ENCODE measurements at places on chromosomes 13 and 19.
A peak's percentile ranks its signal among the peaks of the same experiment; 100 is the strongest.

GRCh38 chr19:33622809-33623511, 1.2 kb downstream of the CHST8 start:
- DNase-seq: no peak

DNA sequence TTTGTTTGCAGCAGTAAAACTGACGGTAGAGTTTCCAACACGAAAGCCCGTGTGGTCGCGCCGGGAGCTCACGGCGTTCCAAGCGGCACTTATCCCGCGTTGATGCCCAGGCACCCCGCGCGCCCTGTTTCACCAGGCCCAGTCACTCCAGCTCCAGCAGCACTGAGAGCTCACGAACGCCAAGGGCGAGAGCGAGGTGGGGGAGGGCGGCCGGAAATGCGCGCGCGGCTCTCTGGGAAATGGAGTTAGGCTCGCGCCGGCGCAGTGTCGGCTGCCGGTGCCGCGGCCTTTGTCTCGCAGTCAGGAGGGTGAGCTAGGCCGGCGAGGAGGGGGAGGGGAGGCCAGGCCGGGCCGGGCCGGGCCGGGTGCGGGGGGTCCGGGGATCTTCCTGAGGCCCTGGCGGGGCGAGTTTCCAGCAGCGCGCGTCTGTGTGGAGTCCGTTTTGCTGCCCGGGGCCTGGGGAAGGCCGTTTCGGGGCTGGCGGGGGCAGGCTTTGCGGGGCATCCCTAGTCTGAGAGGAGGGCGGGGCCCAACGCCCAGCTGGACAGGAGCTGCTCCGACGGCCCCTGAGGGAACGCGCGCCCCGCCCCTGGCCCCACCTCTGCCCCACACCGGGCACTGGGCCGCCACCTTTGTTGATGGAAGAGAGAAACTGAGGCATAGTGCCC, at the start of gene ZNF135:
Gene ZNF135 (plus strand): TSS at position 280 of the 668 bp plus-strand sequence. CDS start 721 bp downstream, outside the sequence.
- peak; percentile 48 for DNase-seq

- peak; percentile 36 for DNase-seq
These were observed 51.5 kb upstream of the WDFY2 start for GRCh38 chr13:51532736-51533197.

DNA sequence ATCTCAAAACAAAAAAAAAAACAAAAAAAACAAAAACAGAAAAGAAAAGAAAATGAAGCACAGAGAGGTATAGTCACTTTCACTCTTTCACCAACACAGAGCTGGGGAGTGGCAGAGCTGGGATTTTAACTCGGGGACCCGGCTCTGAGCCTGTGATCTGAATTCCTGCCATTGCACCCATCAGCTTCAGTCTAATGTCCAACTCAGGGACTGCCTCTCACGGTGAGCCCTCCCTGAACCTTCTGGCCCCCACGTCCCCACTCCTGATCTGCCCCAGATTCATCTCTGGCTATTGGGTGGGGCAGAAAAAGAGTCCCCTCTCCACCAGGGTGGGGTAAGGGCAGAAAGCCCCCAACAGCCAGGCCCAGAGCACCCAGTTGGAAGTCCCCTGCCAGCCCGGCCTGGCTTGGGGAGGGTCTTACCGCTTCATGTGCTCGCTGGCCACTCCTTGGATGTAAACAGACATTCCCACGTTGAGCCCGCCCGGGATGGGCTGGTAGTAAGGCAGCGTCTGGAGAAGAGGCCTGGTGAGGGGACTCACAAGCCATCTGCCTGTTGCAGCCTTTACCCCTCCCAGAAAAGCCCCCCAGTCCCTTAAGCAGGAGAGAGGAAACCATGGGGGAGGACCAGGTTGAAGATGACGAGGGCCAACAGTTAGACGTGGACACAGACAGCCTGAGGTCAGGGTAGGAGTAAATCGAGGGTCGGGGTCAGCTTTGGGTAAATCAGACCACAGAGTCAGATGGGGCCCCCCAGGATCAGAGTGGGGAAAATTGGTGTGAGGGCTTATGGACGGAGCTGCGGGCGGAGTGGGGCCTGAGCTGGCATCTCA, 520 bp downstream of the LGALS4 start:
- no peak for DNase-seq

DNA sequence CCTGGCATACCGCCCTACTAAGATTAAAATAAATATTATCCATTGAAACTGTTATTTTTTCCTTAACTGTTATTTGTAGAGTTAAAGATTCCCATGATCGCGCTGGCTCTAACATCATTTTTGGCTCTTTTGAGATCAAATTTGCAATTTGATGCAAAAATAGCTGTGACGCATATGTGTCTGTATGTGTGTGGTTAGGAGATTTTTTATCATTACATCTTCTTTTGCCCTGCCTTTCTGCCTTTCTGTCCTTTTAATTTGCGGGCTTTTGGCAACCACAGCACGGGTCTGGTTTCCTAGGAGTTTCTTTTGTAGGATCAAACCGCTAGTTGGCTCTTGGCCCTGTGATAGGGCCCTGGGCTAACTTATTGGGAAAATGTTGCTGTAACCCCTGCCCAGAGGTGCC, 37.3 kb upstream of the ALOX5AP start:
- no peak for DNase-seq

DNA sequence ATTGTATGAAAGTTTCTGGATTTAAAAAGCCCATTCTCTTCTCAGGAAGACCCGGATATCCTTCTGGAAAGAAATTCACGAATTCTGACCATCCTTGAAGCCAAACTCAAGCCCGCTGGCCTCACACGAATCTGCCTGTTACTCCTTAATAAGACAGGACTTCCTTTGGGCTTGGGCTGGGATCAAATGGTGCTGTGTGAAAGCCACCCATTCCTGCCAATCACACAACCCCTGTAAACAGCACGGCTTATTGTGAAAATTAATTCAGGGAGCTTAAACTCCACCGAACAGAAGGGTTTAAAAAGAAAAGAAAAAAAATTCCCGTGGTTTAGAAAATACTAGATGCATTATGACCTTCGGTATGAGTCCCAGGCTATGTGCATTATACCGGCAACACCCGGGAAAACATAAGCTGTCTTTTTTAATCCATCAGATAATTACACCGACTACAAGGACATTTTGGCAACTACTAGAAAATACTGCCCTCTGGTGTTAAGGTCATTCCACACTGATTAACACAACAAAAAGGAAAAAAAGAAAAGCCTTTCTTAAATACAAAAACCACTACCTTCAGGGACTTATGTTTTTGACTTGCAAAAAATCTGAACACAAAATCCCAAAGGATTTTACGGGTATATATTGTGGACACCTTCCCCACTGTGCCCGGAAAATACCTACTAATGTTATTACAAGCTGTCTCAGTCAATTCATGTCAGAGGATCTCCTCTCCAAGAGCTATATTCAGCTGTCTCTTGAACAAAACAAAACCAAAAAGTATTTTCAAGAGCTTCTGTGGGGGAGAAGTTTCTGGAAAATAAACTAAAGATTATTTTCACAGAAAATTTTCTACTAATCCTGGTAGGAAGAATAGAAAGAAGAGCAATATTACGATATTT, 76.0 kb upstream of the LSM14A start:
- DNase-seq: peak; percentile 55

DNA sequence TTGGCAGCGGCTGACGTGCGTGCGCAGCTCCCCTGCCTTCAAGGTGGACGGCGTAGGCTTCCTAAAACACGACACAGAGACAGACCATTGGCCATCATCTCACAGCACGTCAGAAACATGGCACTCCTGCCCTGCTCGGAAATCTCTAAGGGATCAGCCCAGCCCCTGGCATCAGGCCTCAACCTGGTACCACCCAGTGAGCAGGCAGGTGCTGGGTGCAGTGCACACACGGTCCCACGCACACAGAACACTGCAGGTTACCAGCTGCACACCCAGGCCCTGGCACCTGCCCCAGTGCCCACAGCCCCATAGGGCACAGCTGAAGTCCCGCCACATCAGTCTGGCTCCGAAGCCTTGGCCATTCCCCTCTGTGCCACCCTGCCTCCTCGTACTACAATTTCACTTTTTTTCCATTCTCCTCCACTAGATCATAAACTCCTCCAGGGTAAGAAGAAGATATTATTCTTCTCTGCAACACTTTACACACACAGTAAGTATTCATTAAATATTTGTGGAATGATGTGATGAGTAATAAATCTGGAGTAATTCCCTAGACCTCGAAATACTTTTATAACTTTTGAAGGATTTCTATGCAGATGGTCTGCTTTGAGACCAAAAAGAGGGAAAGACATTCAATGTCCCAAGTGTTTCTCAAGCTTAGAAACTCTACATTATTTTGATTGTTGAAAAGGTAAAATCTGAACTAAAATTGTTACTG, 156.4 kb downstream of the COL4A1 start:
- DNase-seq: no peak

- DNase-seq: no peak
These were observed 53.6 kb downstream of the ZAR1L start for GRCh38 chr13:32261567-32261966.

- no peak for DNase-seq
These were observed 22.2 kb upstream of the SIAH3 start for GRCh38 chr13:45873491-45874325.

GRCh38 chr13:85828094-85828684, 29.0 kb upstream of the SLITRK6 start:
- DNase-seq: peak; percentile 44

Data from suppressor macrophage treated with lipopolysaccharide for 4 hours (primary cell).